ENCODE measurements at places on chromosomes 1 and 21.

GRCh38 chr1:157310401-157310800 lies 172.2 kb upstream of the ETV3 start:
- no peak for DNase-seq

DNA sequence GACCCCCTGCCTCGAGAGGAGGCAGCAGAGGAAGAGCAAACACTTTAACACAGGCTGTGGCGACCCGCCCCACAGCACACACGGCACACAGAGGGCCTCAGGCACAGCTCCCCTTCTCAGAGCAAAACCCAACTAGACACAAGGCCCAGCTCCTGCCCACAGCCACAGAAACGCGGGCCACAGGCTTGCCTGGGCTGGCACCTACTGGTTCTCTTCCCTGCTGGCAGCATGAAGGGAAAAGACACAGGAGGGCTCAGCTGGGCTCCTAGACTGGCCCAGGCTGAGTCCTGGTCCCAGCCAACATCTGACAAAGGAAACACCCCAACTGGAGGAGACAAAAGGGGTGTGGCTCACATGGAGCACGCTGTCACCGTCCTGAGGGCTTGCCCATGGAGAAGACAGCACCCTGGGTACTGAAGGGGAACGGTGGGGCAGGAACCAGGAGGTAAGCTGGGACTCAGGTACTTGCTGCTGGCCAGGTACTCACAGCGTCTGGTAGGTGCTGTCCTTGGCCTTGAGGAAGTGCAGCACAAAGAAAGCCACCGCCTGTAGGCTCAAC lies 3.5 kb downstream of the CD164L2 start:
- DNase-seq: no peak

- no peak for DNase-seq
Observed at GRCh38 chr1:25725482-25725881, 74.5 kb upstream of the SELENON start.

DNA sequence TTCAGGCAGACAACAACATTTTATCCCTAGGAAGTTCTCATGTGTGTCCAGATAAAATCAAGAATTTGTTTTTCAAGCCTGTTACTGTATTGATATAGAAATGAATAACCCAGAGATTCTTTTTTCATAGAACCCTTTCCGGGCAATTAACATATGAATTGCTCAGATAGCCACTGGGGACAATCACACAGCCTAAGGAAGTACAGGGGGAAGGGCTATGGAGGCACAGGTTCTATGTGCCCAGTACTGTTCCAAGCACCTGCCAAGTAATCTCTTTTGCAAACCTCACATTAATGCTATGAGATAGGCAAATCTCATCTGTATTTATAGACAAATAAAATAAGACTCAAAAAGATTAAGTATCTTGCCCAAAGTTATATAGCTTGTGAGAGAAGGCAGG lies 84.9 kb downstream of the NTNG1 start:
- no peak for DNase-seq

DNA sequence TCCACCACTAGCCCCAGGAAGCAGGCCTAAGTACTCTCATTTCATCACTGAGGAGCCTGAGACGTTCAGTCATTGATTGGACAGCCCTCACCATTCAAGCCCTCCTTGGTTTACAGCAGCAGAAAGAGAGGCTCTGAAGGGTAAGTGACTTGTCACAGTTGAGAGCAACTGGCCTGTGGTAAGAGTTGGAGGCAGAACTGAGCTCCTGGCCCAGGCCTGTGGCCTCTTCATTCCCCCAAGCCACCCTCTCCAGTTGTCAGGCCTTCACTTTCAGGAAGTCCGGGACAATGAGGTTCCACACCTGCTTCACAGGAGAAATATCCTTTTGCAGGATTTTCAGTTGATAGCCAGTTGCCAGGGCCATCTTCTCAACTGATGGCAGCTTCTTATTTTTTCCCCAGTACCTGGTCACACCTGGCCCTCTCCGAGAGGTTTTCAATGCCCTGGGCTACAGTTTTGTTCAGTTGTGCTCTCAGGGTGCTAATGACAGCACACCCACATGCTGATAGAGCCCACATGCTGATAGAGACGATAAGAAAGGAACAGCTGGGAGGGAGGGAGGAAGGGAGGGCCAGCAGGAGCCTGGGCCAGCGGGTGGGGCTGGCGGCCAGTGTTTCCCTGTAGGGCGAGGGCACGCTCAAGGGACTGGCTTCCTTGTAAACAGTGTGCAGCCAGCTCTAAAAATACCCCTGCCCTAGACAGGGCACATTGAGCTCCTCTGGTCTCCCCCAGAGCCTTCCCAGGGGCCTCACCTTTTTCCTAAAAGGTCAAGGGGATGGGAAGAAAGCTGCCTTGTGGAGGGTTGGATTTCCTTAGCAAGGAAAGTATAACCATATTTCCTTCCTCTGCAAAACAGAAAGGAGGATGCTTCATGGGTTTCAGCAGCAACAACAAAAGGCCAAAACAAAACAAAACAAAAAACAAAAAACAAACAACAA lies 112.7 kb upstream of the JUN start:
- no peak for DNase-seq

DNA sequence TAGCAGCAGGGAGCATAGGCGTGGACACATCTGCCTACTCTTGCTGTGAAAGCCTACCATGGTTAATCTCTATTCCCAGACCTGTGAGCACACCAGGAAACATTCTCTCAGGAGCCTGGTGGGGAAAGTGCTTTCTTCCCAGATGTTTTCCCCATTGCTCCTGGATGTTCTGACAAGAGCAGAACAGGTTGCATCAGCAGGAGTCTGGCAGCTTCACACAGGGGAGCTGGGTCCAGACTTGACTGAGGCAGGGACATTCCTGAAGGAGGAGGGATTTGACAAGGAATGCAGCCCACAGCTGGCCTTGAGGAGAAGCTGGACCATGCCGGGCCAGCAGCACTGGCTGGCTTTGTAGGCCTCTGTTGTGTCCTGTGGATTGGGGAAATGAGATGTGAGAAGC lies 21.0 kb upstream of the ARTN start:
- DNase-seq: no peak

- no peak for DNase-seq
Observed at GRCh38 chr1:107277022-107277421, 136.2 kb downstream of the NTNG1 start.

- DNase-seq: no peak
Observed at GRCh38 chr1:241596633-241597032, 43.5 kb downstream of the CHML start.

DNA sequence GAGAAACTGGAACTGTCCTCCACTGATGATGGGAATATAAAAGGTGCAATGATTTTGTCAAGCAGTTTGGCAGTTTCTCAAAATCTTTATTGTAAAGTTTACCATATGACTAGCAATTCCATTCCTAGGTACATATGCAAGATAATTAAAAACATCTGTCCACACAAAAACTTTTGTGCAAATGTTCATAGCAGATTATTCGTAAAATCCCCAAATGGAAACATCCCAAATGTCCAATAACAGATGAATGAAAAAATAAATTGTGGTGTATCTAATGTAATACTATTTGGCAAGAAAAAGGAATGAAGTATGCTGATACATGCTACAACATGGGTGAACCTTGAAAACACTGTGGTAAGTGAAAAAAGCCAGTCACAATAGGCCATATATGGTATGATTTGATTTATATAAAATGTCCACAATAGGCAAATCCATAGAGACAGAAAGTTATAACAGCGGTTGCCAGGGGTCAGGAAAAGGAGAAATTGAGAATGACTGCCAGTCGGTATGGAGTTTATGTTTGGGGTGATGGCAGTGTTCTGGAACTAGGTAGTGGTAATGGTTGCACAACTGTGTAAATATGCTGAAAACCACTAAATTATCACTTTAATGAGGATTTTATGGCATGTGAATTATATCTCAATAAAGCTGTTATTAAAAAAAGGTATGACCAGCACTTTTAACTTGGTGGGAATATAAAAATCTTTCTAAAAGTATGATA lies 81.7 kb upstream of the BEND5 start:
- no peak for DNase-seq

DNA sequence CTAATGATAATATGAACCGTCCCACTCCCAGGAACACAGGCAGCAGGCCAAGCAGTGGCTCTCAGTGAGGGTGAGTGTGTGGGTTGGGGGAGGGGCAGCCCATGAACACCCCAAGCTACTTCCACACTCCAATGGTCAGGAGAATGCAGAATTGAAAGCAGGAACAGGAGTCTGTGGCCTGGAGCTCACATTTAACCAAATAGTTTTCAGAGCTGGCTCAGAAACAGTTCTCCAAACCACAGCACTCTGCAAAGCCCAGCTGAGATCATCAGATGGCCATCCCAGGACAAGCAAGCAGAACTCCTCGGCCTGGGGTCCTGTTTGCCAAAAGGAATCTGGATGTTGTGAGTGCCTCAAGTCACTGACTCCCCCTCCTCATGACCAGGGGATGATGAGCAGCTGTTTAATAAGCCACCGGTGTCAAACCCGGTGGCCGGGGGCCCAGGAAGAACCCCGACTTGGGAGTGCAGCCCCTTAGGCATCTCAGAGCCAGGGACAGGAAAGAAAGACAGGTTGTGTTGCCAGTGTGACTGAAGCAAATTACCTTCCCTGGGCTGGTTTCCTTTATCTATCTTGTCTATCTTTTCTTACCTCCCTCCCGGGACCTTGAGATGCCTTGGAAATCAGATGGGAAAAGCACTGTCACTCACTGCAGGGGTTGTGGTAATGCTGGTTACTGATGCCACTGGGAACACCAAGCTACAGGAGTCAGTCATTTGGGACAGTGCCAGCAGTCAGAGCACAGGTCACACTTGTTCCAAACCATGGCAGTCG lies 20.4 kb downstream of the DEGS1 start:
- DNase-seq: no peak

GRCh38 chr1:154843636-154844296 lies 26.3 kb downstream of the KCNN3 start:
- DNase-seq: no peak

DNA sequence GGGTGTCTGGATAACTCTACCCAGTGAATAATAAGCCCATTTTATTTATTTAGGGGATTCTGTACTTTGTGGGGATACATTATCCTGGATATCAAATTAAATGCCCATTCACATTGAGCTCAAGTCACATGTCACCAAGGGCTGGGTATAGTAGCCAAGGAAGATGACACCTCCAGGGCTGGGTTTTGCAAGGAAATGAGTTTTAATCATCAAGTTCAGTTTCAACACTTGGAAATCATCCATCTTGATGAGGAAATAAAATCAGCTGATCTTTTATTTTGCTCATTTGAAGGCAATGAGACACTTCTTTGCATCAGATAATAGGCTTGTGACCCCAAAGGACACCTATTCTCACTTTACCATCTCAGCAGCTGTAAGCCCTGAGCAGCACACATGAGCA lies 80.0 kb upstream of the TNR start:
- DNase-seq: no peak

Measured in mesothelial cell of epicardium (in vitro differentiated cells).